ENCODE measurements at places on chromosomes 16 and 17. TPM values are rescaled to one million over a fixed set of nuclear protein-coding genes. Genes with fewer than 3 reads are reported as not detected.

The PPL gene
- 0.75 TPM for total RNA-seq

The GHDC gene
- 16.5 TPM for total RNA-seq

The HASPIN gene
- total RNA-seq = 2.5 TPM

The HOXB4 gene
- total RNA-seq = 1.00 TPM

The AKAP10 gene
- total RNA-seq = 26.7 TPM

The KRTAP9-2 gene
- total RNA-seq = not detected

The EIF1 gene
- total RNA-seq = 145 TPM

The CHRNE gene
- total RNA-seq = 0.62 TPM

The PRR15L gene
- not detected for total RNA-seq

The NPIPA8 gene
- not detected for total RNA-seq

The C17orf67 gene
- 0.87 TPM for total RNA-seq

The DNAJA2 gene
- 83.1 TPM for total RNA-seq

The KRT28 gene
- not detected for total RNA-seq

The CCL15 gene
- not detected for total RNA-seq

The PIGW gene
- total RNA-seq = 4.6 TPM

The KRT12 gene
- not detected for total RNA-seq

The RAB37 gene
- 0.11 TPM for total RNA-seq

The UTP18 gene
- 61.5 TPM for total RNA-seq

The RPH3AL gene
- 3.4 TPM for total RNA-seq

The TEKT5 gene
- total RNA-seq = not detected

The TBC1D3H gene
- total RNA-seq = not detected

The GAST gene
- total RNA-seq = not detected

The DHRS11 gene
- 10.5 TPM for total RNA-seq

The SLC5A10 gene
- total RNA-seq = not detected

The RGS9 gene
- 2.2 TPM for total RNA-seq

The C16orf54 gene
- not detected for total RNA-seq

The TNFRSF17 gene
- total RNA-seq = not detected

The SETD1A gene
- total RNA-seq = 6.6 TPM

The CDH16 gene
- total RNA-seq = not detected

The AIPL1 gene
- total RNA-seq = not detected

The CNP gene
- 40.6 TPM for total RNA-seq

The WSCD1 gene
- total RNA-seq = 0.87 TPM

The FNDC8 gene
- not detected for total RNA-seq

The MAZ gene
- total RNA-seq = 170 TPM

The ZNF23 gene
- 14.2 TPM for total RNA-seq

The PDIA2 gene
- total RNA-seq = 0.12 TPM

The NPIPB2 gene
- total RNA-seq = 6.2 TPM

The PGAP3 gene
- 10.0 TPM for total RNA-seq

The ANKRD11 gene
- total RNA-seq = 93.5 TPM

The TM4SF5 gene
- total RNA-seq = not detected

The ZSCAN10 gene
- not detected for total RNA-seq

The SLC6A2 gene
- total RNA-seq = not detected

The TPSB2 gene
- not detected for total RNA-seq

The CCDC154 gene
- total RNA-seq = 0.22 TPM

The OR1F1 gene
- not detected for total RNA-seq

The GLTPD2 gene
- total RNA-seq = not detected

The BICDL2 gene
- total RNA-seq = 0.25 TPM

The CDH13 gene
- 133 TPM for total RNA-seq

The CCNF gene
- 13.7 TPM for total RNA-seq

The SECTM1 gene
- 3.9 TPM for total RNA-seq

The GGA3 gene
- 10.4 TPM for total RNA-seq

The MYO18A gene
- 90.3 TPM for total RNA-seq

The CCL8 gene
- not detected for total RNA-seq

The SGSH gene
- 12.1 TPM for total RNA-seq

The PLCD3 gene
- total RNA-seq = 23.0 TPM

The CACNG4 gene
- total RNA-seq = not detected

The UBALD1 gene
- 11.0 TPM for total RNA-seq

The OR4D1 gene
- not detected for total RNA-seq

Measured in uterine smooth muscle cell (primary cell).